ENCODE measurements at places on chromosomes 16 and 17.

DNA sequence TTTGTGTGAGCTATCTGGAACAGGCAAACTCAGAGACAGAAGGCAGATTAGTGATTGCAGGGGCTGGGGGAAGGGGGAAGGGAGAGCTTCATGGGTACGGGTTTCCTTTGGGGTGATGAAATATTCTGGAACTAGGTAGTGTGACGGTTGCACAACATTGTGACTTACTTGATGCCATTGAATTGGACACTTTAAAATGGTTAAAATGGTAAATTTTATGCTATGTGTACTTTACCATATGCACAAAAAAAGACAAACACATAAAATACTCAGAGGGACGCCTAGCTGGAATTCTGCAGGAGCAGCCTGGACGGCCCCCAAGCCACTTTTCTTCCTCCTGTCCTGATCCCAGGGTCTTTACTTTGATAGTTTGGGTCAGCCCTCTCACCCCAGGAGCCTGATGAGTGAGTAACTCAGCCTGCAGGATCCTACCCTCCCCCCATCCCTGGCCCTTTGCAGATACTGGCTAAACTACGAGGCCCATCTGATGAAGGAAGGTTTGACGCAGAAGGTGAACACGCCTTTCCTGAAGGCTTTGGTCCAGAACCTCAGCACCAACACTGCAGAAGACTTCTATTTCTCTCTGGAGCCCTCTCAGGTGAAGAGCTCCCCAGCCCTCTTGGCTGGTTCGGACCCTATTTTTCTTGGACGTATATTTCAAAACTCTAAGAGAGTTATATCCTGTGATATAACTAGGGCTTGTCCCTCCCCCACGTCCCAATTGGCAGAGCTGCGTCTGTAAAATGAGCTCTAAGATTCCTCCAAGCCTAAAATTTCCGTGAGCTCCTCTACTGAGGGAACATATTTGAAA lies 7.8 kb downstream of the ADGRG3 start:
- DNase-seq = no peak

DNA sequence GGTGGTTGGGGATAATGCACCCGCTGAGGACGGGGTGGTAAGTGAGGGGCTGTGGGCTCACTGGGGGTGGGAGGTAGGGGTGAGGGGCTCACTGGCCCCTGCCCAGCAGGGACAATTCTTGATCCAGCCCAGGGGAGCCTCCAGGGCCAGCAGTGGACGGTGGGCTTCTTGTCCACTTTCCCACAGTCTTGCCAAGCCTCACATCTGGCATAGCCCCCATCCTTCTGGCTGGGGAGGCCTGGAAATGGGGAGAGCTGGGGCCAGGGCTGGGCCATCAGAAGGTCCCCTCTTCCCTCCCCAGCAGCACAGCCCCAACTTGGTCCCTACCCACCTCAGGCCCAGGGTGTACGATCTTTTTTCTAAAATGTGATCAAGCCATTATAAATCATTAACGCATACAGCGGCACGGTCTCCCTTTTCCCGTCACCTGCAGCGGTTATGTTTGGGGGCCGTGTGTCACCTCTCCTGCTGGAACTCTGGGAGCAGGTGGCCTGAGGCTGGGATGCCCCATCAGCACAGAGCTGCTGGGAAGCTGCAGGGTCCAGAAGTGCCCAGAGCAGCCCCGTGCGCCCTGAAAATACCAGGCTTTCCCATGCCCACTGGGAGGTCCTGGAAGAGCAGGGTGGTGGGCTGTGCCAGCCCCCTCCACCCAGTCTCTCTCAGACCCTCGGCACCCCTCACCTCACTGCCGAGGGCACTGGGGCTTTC lies 7.2 kb upstream of the SETD6 start:
- DNase-seq = no peak

DNA sequence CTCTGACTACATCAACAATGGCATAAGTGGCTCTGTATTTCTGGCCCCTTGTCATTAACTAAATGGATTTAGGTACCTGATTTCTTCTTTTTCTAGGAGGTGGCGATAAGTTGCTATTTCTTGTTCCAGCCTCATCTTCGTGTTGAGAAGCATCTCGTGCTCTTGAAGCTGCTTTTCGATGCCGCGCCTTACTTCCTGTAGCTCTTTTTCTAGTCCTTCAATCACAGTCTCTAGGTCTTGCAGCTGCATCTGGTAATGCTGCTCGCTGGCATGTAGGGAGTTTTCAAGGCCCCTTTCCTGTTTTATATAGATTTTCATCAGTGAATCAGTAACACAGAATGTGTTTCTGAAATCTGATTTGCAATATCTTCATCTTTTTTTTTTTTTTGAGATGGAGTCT lies 5.1 kb downstream of the KRT222 start:
- no peak for DNase-seq

DNA sequence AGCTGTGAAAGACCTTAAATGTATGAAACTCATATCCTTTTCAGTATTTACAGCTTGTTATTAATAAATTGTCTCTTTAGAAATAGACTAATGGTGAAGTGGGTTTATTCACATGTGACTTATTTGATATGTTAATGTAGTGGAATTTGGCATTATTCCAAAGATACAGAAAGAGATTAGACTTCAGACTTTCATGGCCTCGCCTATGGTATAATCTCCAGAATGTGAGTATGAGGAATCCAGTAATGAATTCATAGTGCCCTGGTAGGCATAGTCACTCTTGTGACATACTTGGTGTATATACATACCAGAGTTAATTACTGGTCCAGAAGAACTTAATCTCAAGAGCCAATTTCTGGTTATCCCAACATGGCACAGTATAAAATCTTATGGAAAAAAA lies 72.7 kb downstream of the OMG start:
- no peak for DNase-seq

- no peak for DNase-seq
These were observed 18.4 kb upstream of the UBE2I start for GRCh38 chr16:1290860-1291575.

- DNase-seq = peak; percentile 18
These were observed 33.5 kb upstream of the BCO1 start for GRCh38 chr16:81204798-81205680.

All from CD4-positive, alpha-beta T cell treated with Interleukin-12 subunit alpha and Interleukin-12 subunit beta, for 1 hour (primary cell).